ENCODE measurements at places on chromosomes 4 and X.

DNA sequence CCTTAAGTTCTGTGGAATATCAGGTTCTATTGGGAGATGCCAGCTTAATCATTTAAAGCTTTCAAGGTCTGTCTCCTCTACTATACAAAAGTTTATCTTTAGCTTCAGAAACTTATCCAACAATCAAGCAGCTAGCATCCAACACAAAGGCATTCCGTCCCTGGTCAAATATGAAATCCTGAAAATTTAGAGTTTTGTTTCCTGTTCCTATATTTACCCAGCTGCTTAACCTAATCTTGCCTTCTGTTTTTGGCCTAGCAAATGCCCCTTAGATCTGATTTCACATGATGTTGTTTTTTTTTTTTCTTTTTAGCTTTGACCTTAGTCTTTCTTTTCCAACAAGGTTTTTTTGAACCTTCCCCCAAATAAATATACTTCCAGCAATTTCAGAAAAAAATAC lies 33.8 kb downstream of the FAM13A start:
- DNase-seq, result no peak

GRCh38 chrX:8310409-8310808 lies 139.3 kb upstream of the VCX2 start:
- no peak for DNase-seq

GRCh38 chr4:5387457-5387856 lies 320.9 kb downstream of the EVC2 start:
- no peak for DNase-seq

DNA sequence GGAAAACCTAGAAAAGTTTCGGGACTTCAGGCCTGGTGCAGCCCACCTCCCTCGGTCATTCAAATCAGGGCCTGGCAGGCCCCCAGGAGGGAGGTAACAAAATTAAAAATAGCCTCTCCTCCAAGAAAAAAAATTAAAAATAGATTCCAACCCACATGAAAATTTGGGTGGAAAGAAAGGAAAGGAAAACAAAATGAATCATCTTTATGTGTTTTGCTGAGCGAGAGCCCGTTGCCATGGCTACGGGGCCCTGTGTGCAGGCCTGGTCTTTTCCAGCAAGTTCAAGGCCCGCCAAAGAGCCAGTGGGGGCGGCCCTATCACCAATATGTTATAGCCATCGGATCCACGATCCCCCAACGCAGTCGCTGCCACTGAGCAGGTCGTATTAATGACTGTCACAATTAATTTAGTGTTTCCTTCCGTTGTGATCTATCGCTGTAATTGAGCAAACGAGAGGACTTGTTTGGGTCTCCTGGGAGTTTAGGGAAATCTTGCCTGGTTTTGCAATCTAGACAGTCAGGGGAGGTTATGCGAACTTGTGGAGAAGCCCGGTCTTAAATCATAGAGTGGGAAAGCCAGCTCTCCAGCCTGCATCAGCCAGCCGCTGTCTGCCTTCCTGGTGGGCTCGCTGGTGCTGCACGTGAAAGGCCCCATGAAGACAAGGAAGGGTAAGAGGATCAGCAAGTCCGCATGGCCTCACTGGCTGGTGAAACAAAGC lies 452.4 kb downstream of the BCOR start:
- peak; percentile 53 for DNase-seq

DNA sequence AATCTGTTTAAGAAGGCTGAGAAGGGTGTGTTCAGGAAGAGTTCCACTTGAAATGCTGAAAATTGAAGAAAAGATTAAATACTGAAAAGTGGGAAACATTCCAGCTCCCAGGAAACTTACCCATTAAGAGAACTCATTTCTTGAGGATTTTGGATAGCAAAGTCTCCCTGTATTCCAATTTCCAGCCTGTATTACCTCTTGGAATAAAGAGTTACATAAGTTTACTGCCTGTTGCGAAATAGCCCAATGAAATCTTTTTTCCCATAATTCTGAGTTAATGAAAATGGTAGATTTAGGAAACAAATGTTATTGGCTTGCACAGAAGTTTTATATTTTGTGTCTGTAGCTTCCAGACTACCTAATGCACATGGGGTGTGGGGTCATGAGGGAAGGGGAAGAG lies 12.0 kb downstream of the NHSL2 start:
- no peak for DNase-seq

DNA sequence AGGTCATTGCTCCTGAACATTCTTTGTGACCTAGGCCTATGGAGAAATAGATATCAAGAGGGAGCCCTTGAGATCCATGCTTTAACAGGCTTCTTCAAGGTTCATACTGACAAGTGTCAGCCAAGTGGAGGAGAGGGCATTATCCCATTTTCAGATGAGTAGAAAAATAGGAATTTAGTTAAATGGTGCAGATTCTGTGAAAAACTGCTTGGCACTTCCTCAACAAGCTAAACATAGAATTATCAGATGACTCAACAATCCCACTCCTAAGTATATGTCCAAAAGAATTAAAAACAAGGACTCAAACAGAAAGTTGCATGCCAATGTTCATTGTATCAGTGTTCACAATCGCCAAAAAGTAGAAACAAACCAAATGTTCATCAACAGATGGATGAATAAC lies 43.8 kb upstream of the KCNIP4 start:
- no peak for DNase-seq

DNA sequence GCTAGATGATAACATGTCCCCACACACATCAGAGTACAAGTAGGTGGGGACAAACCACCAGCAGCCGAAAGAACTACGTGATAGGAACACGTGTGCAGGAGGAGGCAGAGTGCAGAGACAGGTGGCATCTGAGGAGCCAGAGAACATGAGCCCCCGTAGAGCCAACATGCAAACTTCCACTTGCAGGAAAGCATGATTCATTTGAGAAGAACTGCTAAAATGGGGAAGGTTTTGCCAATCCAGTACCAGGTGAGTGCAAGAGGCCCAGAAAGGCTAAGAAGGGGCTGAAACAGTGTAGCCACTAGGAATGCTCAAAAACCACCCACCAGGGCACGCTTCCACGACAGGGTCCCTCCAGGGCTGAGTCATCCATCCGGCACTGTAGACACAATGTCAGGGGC lies 149.8 kb upstream of the TENM3 start:
- no peak for DNase-seq

DNA sequence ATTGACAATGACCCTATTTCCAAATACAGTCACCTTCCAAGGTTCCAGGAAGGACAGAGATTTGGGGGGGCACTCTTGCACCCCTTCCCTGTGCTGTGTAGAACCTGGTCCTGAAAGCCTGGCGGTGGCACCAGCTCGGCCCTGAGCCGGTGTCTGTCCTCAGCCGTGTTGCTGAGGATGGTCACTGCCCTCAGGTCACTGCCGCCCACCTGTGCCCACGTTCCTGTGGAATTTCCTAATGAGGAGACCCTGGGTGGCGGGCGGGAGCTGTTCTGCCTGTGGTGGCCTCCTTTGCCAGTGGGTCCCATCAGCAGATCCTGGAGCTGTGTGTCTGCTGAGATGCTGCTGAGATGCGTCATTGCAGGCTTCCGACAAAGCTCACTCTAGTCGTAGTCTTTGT lies 32.9 kb downstream of the NELFA start:
- no peak for DNase-seq

GRCh38 chr4:116665716-116666115 lies 419.7 kb downstream of the TRAM1L1 start:
- no peak for DNase-seq

- no peak for DNase-seq
These were observed 16.0 kb downstream of the ANXA3 start for GRCh38 chr4:78567500-78568060.

DNA sequence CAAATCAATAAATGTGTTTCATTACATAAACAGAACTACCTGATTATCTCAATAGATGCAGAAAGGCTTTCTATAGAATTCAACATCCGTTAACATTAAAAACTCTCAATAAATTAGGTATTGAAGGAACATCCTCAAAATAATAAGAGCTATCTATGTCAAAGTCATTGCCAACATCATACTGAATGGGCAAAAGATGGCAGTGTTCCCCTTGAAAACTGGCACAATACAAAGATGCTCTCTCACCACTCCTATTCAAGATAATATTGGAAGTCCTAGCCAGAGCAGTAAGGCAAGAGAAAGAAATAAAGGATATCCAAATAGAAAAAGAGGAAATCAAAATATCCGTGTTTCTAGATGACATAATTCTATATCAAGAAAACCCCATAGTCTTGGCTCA lies 466.4 kb downstream of the MAGEE1 start:
- no peak for DNase-seq

- DNase-seq, result no peak
These were observed 93.1 kb downstream of the SLC16A2 start for GRCh38 chrX:74514384-74514783.

DNA sequence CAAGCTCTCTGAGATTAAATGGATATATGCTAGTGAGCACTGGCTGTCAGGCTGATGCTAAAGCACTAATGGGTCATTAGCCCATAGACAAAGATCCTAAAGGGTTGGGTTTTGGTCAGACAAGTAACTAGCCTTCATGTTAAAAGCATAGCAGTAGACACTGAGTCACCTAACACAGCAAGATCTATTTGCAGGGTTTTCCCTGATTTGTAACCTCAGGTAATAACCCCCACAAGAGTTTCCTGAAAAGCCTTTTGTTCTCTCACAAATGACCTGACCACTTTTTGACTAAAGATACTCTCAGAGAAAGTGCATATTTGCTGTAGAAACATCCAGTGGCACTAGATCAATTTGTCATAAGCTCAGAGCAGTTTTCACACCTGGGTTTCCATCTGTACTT lies 251.1 kb upstream of the TEX13A start:
- DNase-seq, result no peak

GRCh38 chr4:19999276-19999675 lies 252.4 kb upstream of the SLIT2 start:
- DNase-seq, result peak; percentile 23

GRCh38 chrX:107505223-107505622 lies 55.8 kb downstream of the FRMPD3 start:
- no peak for DNase-seq

DNA sequence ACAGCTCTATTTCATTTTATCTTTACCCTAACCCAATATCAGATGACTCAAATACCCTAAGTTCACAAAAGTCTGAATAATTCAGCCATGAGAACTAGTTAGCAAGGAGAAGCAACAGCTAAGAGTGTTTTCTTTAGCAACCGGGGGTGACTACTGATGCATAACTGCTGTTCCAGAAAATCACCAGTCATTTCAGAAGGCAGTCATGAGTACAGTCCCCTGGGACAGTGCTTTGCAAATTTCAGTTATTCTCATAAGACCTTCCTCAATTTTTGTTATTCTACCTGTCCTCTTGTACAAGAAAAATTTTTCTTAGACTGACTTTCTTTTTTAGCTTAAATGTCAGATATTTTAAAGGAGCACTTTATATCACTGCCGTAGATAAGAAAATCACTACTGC lies 16.4 kb downstream of the BANK1 start:
- DNase-seq, result peak; percentile 68

DNA sequence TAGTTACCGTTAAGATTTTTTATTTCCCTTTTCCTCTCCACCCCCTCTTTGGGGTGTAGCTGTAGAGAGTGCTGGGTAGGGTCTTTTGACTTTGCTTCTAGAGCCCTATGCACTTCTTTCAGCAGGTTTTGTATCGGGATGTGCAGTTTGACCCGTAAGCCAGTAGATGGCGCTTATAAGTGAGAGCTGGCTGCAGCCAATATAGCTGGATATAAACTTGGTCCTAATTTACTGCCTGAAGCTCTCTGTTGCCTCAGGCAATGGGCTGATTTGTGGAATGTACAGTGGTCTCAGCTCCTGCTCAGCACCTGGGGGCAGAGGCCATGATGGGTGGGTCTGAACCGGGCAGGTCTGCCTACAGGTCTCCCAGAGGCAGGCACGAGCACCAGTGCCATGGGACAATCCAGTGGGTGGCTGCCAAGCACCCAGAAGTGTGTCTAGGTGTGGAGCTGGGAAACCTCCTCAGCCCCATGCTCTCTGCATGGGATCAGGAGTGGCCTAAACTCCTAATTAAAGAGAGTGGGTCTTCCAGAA lies 146.5 kb downstream of the SPANXN1 start:
- DNase-seq, result no peak

GRCh38 chr4:101345271-101345595 lies 2.1 kb downstream of the PPP3CA start:
- no peak for DNase-seq

- no peak for DNase-seq
These were observed 708 bp downstream of the BCLAF3 start for GRCh38 chrX:19990151-19990555.

DNA sequence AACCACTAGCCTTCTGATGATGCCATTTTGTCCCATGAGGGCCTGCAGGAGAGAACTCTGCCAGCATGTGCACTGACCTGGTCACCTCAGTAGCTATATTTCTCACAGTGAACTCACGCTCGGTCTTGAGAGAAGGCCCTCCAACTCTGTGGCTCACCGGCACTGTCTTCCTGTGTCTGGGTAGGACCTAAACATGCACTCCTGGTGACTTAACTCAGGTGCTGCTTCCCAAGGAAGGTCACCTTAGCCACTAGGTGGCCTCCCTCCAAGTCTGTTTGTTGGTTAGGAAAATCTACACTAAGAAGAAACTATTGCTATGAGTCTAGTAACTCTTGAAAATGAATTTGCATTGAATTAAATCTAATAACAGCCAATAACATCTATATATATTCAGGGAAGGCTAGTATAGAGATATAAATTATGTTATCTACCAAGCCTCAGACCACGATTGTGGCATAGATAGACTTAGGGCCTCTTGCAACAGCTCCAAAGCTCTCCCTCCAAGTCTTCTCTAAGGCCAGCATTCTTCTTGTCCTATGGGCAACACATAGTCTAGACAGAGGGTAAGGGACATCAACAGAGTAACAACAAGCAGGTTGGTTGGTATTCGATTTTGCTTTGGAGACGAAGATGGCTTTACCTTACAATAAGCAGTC lies 24.7 kb downstream of the TLR10 start:
- no peak for DNase-seq

GRCh38 chrX:19649226-19649995 lies 134.1 kb upstream of the MAP3K15 start:
- no peak for DNase-seq

DNA sequence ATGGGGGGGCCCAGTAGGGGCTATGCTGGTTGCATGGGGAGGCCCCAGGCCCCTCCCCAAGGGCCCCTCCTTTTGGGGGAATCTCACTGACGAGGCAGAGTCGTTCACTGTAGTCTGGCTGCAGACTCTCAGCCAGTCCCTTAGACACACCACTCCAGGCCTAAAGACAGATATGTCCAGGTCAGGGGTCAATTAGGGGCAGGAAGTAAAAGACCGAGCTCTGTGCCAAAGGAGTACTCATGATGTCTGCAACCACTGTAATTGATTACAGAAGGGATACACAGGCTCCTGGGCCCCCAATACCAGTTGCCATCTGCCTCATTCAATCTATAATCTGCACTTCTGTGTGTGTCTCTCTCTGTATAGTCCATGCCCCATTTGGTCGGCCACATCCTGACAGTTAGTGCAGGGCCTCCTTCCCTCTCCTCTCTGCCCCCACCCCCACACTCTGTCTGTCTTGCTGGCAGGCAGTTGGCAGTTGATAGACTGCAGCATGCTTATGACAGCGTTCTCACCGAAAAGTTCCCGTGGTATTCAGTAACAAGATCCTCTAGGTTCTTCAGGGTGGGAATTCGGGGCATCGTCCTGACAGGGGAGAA lies 1.3 kb upstream of the CXorf65 start:
- DNase-seq, result no peak
